Activated CD8-positive, alpha-beta memory T cell treated with anti-CD3 and anti-CD28 coated beads, Interleukin-2, amount 10 ng/mL, durations not matched to agents 7 days and 5 days (primary cell): ENCODE measurements at places on chromosomes 1 and 21.
A peak's percentile ranks its signal among the peaks of the same experiment; 100 is the strongest.

DNA sequence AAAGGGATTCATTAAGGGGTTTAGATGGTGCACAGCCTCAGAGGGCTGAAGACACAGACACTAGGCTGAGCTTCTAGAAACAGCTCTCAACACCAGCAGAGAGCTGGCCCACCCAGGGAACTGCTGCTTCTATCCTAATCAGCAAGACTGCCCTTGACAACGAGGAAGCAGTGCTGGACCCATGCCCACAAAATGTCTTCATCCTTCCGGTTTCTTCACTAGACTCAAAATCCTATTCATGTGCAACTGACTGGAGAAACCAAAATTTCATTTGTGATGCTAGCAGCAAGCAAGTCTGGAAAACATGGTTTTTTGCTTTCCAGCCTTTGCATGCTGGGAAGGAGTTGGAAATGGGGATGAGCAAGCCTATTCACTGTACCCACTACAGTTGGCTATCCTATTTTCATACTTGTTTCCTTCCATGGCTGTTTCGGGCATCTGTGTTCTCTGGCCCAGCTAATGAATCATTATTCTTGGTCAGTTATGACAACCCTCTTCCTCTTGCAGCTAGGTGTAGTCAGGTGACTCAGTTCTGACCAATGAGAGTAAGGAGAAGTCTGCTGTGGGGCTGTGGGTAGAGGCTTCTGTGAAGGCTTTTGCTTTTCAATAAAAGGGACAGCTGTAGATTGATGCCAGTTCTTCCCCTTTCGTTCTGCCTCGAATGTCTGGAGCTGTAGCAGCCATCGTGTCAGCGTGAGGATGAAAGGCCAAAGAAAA is 14.6 kb upstream of the TMEM61 start:
- H3K27ac ChIP-seq = peak overlapping the region; percentile 30
- H3K36me3 ChIP-seq = no peaks in the 10 kb centered on the region
- H3K4me1 ChIP-seq = peaks cover 33% of the 10 kb centered on the region

DNA sequence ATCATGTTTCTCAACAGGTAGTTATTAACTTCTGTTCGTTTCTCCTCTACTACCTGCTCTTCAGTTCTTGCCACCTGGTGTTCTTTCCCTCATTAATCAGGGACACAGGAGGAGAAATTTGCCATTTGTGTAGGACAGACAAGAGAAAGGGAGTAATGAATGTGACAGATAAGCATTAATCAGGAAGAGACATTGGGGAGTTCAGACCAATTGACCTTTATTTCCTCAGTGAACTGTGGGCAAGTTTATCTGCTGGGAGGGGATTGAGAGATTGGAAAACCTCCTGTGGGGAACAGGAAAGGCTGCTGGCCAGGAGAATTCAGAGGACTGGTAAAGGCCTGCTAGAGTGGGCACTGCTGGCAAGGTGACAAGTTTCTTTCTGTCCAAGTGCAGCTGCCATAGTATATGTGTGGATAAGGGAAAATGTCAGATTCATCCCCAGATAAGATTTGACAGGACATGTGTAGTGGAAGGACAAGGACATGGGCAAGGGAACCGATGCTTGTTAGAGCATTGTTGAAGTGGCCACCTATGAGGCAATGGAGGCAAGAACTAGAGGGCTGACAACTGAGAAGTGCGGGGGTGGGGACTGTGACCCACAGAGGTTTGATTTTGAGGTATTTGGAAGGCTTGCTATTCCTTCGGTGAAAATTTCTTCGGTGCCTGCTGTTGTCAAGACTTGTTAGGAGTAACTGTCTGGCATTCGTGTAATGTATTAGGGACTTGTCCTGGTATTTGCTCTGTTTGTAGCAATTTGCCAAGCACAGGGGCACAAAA is 12.6 kb downstream of the SZT2 start:
- no peak overlapping the region for H3K4me3 ChIP-seq
- H3K4me1 ChIP-seq = no peaks in the 10 kb centered on the region
- H3K36me3 ChIP-seq = peaks cover 19% of the 10 kb centered on the region
- H3K27ac ChIP-seq = no peak overlapping the region
- no peaks in the 10 kb centered on the region for H3K27me3 ChIP-seq

DNA sequence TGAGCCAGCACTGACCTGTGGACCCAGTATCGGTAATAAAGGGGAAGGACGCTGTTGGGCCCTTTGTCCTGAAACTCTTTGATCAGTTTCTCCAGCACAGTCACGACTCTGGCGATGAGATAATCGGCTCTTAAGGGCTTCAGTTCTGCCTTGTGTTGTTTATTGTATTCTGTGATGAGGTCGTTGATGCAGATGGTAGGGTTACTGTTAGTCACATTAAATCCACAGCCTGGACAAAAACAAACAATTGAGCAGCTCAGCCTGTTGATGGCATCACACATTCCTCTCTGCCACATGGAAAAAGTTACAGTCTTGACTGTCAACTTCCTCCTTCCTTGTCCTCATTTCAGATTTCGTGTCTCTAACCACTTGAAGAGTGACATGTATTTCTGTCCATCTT is 57.6 kb downstream of the SIM2 start:
- H3K27ac ChIP-seq = no peak overlapping the region
- no peak for DNase-seq
- no peaks in the 10 kb centered on the region for H3K4me1 ChIP-seq
- no peaks in the 10 kb centered on the region for H3K36me3 ChIP-seq

GRCh38 chr1:41364442-41365319 is 3.4 kb downstream of the FOXO6 start:
- no peaks in the 10 kb centered on the region for H3K36me3 ChIP-seq
- H3K27ac ChIP-seq = no peak overlapping the region
- H3K4me3 ChIP-seq = no peak overlapping the region
- no peak for DNase-seq
- peaks cover 58% of the 10 kb centered on the region for H3K27me3 ChIP-seq
- peaks cover 5% of the 10 kb centered on the region for H3K4me1 ChIP-seq

DNA sequence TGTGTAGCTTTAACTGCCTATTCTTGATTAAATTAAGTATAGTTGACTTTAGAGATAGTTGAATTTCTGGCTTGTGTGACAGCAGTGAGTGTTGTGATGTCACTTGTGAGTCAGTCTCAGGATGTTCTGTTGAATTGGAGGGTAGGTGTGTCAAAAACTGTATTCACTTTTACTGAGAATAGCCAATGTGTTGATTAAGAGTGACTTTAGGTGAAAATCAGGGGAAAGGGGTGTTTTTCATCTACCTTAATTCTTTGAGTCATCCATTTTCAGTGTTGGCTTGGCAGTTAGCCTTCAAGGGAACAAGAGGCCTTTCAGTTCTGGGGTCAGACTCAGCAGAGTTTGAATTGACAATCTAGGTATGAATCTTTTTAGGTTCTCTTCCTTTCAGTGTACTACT is 75.9 kb downstream of the CDC14A start:
- peaks cover 60% of the 10 kb centered on the region for H3K4me1 ChIP-seq
- no peak for DNase-seq
- no peaks in the 10 kb centered on the region for H3K27me3 ChIP-seq
- no peak overlapping the region for H3K4me3 ChIP-seq
- H3K36me3 ChIP-seq = peaks cover 59% of the 10 kb centered on the region
- H3K27ac ChIP-seq = peak overlapping the region; percentile 63

GRCh38 chr1:67843331-67843730 is 10.1 kb upstream of the GNG12 start:
- no peak for DNase-seq
- no peak overlapping the region for H3K27ac ChIP-seq
- no peak overlapping the region for H3K4me3 ChIP-seq
- H3K27me3 ChIP-seq = peaks cover 51% of the 10 kb centered on the region

GRCh38 chr1:23124259-23125026 is 44.2 kb downstream of the LUZP1 start:
- no peaks in the 10 kb centered on the region for H3K27me3 ChIP-seq
- peaks cover 32% of the 10 kb centered on the region for H3K4me1 ChIP-seq
- H3K36me3 ChIP-seq = peaks cover under 1% of the 10 kb centered on the region

DNA sequence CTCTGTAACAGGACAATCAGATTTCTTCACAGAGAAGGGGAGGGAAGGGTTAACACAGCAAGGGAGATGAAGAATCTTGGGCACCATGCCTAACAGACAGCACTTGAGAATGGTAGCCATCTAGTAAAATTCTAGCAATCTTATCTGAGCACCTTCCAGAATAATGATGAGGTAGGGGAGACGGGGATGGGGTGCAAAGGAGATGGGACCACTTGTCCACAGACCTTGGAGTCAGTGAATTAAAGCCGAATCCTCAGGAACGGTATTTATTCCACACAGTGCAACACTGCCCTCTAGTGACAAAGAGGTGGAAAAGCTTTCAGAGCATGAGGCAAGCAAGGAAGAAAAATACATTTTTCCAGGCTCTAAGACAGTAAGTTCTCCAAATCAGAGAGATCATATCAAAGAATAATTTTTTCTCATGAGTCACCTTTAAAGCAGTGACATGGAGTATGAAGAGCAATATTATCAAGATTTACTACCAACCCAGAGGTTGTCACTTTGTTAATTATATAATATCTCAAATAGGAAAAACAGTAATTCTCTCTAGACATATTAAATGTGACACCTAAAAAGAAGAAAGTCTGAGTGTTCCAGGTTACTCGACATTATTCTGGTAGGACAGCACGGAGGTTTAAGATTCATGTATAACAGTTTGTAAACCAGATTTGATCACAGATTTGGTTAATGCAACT is 43.3 kb upstream of the LPAR3 start:
- H3K27me3 ChIP-seq = no peaks in the 10 kb centered on the region
- peaks cover 6% of the 10 kb centered on the region for H3K36me3 ChIP-seq
- H3K4me3 ChIP-seq = no peak overlapping the region
- H3K27ac ChIP-seq = no peak overlapping the region

GRCh38 chr1:228830185-228830953 is 95.1 kb downstream of the RHOU start:
- H3K27ac ChIP-seq = no peak overlapping the region
- H3K36me3 ChIP-seq = peaks cover 3% of the 10 kb centered on the region
- H3K4me1 ChIP-seq = peaks cover 63% of the 10 kb centered on the region
- DNase-seq = no peak
- no peak overlapping the region for H3K4me3 ChIP-seq

- no peaks in the 10 kb centered on the region for H3K36me3 ChIP-seq
- no peaks in the 10 kb centered on the region for H3K27me3 ChIP-seq
- H3K4me3 ChIP-seq = no peak overlapping the region
- no peak overlapping the region for H3K27ac ChIP-seq
- no peak for DNase-seq
- H3K4me1 ChIP-seq = no peaks in the 10 kb centered on the region
These were observed 59.3 kb downstream of the IGSF5 start for GRCh38 chr21:39804240-39804639.

DNA sequence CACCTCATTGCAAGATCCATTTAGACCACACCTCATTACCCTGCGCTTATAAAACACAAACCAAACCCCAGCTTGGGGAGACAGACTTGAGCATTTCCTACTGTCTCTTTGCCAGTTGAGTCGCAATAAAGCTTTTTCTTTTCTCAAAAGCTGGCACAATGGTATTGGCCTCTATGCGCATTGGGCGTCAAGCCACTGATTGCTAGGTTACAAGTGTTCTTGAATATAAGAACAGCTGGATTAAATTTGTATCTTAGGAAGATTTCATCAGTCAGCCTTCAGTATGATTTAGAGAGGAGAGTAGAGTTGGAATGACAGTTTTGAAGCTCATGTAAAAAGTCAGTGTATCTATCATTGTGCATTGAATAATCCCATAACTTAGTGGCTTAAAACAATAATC is 84.9 kb upstream of the RAB4A start:
- no peaks in the 10 kb centered on the region for H3K36me3 ChIP-seq
- H3K4me3 ChIP-seq = no peak overlapping the region
- peaks cover 19% of the 10 kb centered on the region for H3K4me1 ChIP-seq
- peaks cover 44% of the 10 kb centered on the region for H3K27me3 ChIP-seq
- DNase-seq = no peak
- no peak overlapping the region for H3K27ac ChIP-seq

DNA sequence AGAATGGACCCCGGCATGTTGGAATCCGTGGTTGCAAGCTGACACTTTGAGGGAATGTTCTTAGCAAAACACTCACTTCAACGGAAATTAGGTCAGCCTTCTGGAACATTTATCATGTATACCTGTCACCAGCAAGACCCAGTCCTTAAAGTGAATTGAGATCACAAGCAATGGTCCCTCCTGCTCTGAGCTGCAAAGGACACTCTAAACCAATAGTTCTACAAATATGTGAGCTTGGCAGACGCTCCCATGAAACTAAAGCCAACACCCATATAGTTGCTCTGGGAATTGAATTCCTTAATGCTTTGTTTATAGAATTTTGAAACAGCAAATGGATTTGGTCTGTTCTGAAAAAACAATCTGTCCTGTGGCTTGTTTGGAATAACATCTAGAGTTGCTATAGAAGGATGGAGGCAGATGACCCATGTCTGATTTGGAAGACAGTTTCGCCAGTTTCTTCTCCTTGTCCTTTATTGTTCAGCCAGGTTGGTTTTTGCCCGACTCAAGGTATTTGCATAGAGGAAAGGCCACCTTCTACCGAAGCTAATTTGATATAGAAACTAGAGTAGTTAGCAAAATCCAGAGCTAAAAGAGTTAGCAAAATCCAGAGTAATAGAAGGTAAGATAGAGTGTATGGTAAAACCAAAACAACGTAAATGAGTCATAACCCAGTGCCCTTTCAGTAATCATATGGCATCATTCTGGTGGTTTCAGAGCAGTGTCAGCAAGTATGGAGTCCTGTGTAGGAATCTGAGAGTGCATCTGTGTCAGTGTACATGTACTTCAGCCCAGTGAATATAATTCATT is 236.2 kb downstream of the NFIA start:
- no peaks in the 10 kb centered on the region for H3K27me3 ChIP-seq
- peak overlapping the region; percentile 56 for H3K4me3 ChIP-seq
- peaks cover 49% of the 10 kb centered on the region for H3K4me1 ChIP-seq
- peak overlapping the region; percentile 75 for H3K27ac ChIP-seq

- no peak overlapping the region for H3K27ac ChIP-seq
- no peak overlapping the region for H3K4me3 ChIP-seq
- no peak for DNase-seq
These were observed 13.4 kb downstream of the VANGL2 start for GRCh38 chr1:160413716-160414115.

DNA sequence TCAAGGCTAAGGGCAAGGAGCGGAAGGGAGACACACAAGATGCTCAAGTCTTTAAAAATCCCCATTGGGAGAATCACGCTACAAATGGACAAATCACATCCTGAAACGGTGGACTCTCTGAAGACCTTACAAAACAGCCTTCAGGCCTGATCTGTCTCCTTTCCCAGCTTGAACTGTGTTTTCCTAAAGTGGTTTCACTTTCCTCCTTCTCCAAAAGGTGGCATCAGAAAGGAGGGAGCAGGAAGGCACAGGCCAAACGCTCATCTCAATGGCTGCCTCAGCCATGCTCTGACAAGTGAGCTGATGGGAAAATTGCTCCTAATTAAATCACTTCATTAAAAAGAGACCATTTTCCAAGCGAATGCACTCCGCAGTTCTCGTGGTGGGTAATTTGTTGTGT is 47.7 kb downstream of the UTP25 start:
- DNase-seq = no peak
- peaks cover 43% of the 10 kb centered on the region for H3K27me3 ChIP-seq
- H3K4me1 ChIP-seq = no peaks in the 10 kb centered on the region
- no peaks in the 10 kb centered on the region for H3K36me3 ChIP-seq

- H3K4me3 ChIP-seq = no peak overlapping the region
- no peaks in the 10 kb centered on the region for H3K36me3 ChIP-seq
These were observed 326.7 kb downstream of the PAPPA2 start for GRCh38 chr1:176789571-176790090.

GRCh38 chr1:6898974-6899539 is 113.8 kb downstream of the CAMTA1 start:
- H3K4me1 ChIP-seq = peaks cover 3% of the 10 kb centered on the region
- no peaks in the 10 kb centered on the region for H3K36me3 ChIP-seq
- no peak overlapping the region for H3K4me3 ChIP-seq
- no peak overlapping the region for H3K27ac ChIP-seq
- DNase-seq = no peak
